ENCODE measurements at places on chromosomes 4 and X.

- DNase-seq, result no peak
These were observed 103.1 kb upstream of the LSM6 start for GRCh38 chr4:146072376-146072775.

DNA sequence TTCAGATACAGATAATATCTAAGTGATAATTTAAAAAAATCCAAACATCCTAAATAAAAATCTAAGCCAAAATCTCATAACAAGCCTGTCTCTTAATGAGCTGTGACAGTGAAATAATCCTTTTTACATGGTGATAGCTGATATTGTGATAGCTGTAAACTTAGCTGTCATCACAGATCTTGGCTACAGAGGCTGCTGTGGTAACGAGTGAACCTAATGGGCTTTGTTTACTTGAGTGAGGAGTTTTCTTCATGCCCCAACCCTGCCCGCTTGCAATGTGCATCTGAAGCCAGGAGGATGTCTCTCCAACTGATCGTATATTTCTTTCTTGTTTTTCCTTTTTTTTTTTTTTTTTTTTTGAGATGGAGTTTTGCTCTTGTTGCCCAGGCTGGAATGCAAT lies 41.5 kb upstream of the YTHDC1 start:
- DNase-seq, result no peak

DNA sequence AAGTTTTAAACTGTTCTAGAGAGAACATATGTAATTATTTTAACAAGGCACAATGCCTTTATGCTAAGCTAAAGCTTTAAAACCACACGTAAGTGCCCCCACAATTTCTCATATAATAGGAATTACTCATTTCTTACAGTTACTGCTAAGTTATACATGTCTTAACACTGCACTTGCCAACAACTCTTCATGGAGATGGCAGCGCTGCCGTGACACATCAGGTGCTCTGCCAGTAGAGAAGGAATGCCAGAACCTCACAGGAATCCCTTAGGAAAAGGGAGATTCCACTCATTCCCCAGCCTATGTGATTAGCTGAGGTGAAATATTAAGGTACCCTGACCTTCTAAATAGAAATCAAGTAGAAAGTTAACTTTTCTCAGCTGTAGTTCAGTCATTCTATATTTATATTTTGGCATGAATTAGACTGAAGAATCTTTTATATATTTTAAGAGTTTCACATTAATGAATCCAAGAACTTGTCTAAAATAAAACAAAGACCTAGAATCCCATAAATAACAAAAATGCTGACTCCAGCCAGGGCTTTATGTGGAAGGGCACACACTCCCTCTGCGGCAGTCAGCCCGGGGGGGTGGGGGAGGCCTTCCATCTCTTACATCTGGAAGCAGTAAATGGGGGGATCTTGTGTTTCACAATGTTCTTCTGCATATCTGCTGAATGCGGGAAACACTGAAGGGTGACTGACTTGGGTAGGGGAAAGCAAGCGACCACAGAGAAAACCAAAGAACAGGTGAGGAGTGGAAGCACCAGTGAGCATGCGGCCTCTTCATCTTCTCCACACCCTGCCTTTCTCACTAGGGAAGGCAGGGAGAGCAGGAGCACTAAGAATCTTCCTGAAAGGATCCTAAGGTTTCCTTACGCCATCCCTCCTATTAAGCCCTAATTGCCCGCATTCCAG lies 23.7 kb downstream of the ACSL1 start:
- peak; percentile 11 for DNase-seq

DNA sequence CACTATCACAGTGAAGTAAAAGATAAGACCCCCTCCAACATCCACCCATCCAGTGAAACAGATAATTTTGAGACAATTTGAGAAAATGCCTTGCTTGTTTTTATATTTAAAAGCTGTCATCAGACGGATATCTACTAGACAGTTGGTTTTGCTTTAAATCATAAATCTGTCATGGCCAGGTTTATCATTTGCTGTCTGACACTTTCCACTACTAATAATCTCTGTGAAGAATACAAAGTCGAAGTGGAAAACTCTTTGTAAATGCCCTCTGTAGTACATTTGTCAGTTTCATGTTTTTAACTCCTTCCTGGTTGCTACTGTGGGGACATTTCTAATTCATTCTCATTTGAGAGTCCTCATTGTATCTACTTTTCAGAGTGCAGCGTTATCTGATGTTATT lies 1606.2 kb upstream of the PCDH7 start:
- no peak for DNase-seq

DNA sequence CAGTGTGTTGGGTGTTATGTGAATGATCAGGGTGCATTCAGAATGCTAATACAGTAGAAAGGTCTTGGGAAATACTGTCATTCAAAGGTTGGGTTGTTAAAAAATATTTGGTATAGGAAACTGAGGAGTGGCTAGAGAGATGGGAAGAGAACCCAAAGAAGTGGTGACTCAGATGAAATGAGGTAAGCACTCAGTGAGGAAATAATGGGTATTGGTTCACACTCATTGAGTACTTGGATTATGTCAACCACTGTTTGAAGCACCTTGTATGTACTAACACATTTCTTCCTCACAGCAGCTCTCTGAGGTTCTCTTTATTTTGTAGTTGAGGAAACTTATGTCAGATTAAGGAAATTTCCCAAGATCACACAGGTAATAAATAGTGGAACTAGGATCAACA lies 40.8 kb upstream of the NUDT6 start:
- DNase-seq, result no peak

DNA sequence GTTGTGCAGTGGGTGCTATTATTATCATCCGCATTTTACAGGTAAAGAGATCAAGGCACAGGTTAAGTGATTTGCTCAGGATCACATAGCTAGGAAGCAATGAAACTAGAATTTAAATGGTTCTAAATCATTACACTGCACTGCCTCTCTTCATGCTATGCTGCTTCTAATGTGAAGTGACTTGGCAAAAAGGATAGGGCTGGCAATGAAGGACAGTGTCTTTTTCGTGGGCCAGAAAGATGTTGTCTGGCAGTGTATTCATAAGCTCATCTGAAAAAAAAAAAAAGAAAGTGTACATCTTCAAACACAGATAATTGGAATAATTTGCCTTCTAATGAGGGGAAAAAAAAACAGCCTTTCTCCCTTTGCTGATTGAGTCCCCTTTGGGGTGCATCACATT lies 132.2 kb upstream of the FUNDC1 start:
- no peak for DNase-seq

- DNase-seq, result peak; percentile 38
These were observed 30.5 kb upstream of the LIMCH1 start for GRCh38 chr4:41507291-41507947.

- no peak for DNase-seq
These were observed 131.6 kb upstream of the TENM3 start for GRCh38 chr4:182111586-182111985.

GRCh38 chr4:1344696-1345095 lies 2.3 kb upstream of the UVSSA start:
- DNase-seq, result no peak

- DNase-seq, result no peak
These were observed 62.7 kb upstream of the PTPN13 start for GRCh38 chr4:86531440-86531839.

GRCh38 chr4:13344216-13344615 lies 139.9 kb downstream of the RAB28 start:
- DNase-seq, result no peak

- DNase-seq, result no peak
These were observed 931 bp downstream of the DDX60 start for GRCh38 chr4:168317621-168318020.

- no peak for DNase-seq
These were observed 312.4 kb downstream of the ARHGAP10 start for GRCh38 chr4:148044089-148044911.

DNA sequence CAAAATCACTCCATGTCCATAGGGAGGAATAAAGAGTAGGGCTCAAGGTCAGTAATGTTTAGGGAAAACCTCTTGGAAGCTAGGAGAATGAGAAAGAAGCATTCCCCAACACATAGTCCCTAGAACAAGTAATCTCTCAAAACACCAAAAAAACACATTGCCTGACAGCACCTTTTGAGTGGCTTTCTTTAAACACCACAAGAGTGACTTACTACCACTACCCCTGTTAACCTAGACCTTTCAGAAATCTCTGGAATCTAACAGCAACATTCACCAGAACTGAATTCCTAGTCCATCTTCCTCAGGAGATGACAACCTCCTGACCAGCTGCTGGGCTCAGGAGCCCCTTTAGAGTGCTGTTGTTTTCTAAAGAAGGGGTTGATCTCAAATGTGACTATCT lies 142.2 kb downstream of the SOWAHB start:
- peak; percentile 46 for DNase-seq

DNA sequence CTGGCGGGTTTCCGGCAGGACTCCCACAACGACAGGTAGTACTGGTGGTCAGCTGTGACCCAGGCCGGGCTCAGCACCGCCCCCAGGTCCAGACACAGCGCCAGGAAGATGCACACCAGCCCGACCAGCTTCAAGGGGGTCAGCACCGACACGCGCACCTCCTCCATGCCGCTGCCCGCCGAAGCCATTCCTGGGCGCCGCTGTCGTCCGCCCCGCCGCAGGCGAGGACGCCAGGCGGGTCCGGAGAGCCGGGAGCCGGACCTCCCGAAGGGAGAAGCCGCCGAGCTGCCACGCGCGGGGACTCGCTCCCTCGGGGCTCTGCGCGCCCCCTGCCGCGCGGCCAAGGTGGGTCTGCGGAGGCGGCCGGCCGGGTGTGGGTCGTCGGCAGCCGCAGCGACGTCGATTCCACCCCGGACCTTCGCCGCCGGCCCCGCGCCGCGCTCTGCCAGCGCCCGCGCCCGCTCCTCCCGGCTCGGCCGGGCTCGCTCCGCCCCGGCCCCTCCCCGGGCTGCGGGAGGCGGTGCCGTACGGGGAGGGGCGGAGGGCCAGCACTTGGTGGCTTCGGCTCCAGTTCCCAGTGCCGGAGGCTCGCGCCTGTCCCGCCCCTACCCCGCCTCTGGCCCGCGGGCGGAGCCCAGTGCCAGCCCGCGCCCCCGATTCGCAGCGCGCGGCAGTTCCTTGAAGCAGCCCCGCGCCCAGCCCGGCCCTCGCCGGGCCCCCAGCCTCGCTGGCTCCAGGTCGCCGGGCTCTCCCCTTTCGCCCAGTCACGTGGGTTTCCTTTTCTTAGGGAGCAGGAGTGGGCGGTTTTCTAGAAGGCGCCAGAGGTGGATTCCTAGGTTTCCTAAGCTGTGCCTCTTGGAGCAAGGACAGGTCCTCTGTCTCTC lies at the start of gene TMEM47:
Gene TMEM47, minus strand, starts transcription at position 444 of the 884 bp plus-strand sequence. Its CDS starts 256 bp downstream, at position 188.
- peak; percentile 83 for DNase-seq

GRCh38 chr4:10684631-10685030 lies at the start of gene CLNK:
TSS of gene CLNK (minus strand) at chr4:10684768. CDS start at chr4:10667869, 16,899 bp downstream.
- DNase-seq, result no peak

DNA sequence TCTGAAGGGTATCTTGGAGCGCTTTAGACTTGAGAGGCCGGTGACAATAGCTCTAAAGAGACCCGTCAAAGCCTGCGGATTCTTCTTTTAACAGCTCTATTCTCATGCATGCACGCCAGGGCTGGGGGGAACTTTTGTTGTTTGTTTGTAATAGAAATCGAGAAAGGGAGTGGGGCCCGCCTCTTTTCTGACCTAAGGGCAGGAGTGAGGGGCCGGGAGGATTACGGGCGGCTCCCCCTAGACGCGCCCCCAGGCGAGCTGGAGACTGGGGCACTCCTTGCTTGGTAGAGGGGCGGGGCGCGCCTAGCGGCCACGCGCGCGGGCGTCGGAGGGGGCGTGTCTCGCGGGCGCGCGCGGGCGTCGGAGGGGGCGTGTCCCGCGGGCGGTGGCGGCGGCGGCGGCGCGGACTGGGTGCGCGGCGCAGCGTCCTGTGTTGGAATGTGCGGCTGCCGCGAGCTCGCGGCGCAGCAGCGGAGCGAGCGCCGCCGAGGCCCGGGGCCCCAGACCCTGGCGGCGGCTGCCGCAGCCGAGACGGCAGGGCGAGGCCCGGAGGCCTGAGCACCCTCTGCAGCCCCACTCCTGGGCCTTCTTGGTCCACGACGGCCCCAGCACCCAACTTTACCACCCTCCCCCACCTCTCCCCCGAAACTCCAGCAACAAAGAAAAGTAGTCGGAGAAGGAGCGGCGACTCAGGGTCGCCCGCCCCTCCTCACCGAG lies at the start of gene REST:
Gene REST, plus strand, starts transcription at position 412 of the 717 bp plus-strand sequence. CDS start 2,739 bp downstream, outside the sequence.
- peak; percentile 76 for DNase-seq

- DNase-seq, result no peak
These were observed 17.1 kb downstream of the SPON2 start for GRCh38 chr4:1155314-1155713.

DNA sequence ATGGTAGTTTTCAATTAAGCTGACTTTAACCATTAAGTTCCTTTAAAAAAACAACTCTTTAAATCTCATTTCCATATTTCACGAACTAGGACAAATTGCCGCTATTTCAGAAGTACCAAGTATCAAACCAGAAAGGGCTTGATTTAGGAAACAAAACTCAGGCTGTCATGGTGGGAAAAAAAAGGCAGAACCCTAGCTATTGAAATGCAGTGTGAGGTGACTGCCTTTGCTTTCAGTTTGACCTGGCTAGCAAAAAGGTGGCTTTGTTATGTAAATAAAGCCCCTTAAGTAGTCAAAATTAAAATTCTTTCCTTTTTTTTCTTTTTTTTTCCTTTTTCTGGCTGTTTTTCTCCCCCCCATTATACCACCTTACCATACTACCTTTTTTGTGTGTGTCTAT lies 40.6 kb upstream of the CYP2U1 start:
- DNase-seq, result no peak

DNA sequence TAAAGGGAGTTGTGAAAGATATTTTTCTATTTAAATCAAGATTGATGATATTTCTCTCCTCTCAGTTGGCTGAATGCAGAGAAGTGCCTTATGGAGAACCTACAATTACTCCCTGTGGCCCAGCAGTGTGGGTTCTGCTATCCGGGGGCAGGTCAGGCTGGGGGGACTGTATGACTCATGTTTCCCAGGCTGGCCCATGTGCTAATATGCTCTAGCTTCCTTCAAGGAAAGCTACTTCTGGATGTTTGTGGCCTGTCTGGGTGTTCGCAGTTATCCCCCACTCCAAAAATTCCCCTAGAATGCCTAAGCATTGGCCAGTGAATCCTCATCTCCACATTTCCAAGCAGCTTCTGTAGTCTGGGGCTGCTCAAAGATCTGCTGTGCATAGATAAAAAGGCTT lies 58.9 kb upstream of the SPP1 start:
- DNase-seq, result no peak

DNA sequence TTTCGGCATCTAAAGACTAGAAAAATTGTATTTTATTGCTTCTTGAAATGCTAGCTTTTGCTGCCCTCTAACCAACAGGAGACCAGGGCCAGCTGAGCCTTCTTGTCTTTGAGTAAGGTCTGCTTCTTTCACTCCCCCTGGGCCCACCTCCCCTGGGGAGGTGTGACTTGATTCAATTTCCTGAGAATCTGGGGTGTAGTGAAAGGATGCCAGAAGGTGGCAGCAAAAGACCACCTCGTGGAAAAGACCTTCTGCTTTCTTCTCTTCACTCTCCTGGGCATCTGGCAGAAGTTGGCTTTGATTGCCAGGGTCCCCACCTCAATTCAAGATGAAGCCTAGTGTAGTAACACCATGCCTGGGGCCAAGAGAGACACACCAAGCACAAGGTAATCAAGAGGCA lies 96.5 kb upstream of the MAOA start:
- peak; percentile 44 for DNase-seq

- DNase-seq, result no peak
These were observed 219.0 kb downstream of the DCTD start for GRCh38 chr4:182698212-182698611.

DNA sequence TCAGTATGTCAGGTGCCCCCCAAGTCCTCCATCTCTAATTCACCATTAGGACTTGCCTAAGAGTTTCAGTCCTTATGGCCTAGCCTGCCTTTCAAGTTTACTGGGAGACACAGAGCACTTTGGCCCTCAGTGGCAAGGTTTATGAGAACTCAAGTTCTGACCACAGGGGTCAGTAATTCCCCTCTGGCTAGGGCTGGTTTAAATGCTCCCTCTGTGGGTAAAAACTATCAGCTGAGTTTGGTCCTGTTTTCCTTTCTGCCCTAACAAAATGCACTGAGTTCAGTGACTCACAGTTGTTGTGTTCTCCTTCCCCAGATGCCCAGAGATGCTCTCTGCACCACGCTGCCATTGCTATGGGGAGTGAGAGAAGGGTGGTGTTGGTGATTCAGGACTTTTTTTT lies 163.2 kb downstream of the RELL1 start:
- DNase-seq, result no peak

Data from fibroblast of skin of scalp (primary cell).